ENCODE measurements at places on chromosomes 11 and 22.

DNA sequence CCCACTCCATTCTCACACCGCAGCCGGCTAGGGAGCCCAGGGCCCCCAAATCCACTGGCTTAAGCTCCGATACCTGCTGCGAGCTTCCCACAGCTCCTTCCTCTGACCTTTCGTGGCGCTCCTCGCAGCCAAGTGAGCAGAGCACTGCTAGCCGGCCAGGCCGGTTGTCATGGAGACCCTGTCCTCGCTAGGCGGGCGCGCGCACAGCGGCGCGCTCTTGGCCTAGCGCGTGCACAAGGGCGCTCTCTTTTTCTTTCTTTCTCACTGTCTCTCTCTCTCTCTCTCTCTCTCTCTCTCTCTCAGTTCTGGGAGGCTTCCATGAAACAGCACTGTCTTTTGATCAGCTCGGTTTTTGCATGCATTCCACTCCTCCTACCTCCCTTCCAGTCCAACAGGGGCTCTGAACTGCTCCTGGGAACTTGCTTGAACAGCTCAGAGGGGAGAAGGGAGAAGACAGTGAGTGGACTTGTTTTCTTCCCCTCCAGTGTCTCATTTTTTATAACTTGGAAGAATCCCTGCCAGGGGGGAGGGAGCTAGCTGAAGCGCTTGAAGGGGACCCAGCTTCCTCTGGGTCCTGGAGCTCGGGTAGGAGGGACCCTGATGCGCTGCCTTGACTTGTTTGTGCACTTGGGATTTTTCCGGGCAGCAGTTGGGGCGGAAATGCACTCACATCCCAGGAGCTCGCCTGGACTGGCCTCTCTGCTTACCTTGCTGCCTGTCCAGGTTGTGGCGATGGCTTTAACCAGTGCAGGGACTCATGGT is 100.3 kb upstream of the AKIP1 start:
- DNase-seq: no peak

DNA sequence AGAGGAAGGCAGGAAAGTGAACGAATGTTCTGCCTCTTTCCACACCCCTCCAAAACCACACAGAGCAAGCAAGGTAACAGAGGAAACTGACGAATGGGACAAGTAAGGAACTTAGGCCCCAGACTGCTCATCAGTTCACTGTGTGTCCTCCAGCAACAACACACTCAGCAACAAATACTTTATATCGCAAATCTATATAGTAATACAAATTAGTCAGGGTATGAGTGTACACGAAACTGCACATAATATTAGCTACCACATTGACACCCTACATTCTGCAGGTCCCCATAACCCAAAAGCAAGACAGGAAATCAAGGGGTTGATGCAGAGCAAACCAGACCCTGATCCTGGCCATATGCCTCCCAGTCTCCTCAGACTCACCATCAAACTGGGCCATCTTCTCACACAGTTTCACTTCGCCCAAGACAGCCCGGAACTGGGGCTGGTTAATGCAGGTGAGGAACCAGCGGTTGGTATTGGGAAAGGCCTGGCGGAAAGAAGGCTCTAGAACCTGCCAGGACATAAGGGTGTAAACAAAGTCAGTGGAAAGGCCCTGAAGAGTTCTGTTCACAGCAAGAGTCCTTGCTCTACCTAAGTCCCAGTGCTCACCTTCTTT is 6.6 kb downstream of the EEF1G start:
- DNase-seq: no peak

- no peak for DNase-seq
Observed at GRCh38 chr22:17243524-17243923, 24.3 kb upstream of the ADA2 start.

GRCh38 chr11:128026596-128026995 is 560.8 kb downstream of the ETS1 start:
- no peak for DNase-seq

GRCh38 chr11:11805228-11805627 is 36.5 kb upstream of the USP47 start:
- DNase-seq: no peak

DNA sequence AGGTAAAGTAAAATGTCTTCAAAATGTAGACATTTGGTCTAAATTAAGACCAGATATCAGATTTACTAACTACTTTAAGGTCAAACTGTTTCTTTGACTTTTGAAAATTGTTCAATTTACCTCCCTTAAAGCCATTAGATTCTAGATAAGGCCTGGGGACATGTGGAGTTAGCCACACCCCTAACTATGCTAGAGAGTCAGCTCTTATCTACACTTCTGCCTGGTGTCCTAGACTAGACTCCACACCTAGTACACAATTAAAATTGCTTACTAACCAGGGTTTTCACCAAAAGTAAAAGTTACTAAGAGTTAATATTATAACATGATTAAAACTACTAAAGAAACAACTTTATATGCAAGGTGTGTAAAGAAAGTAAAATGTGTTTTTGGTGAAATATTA is 43.6 kb upstream of the DBX1 start:
- DNase-seq: no peak

DNA sequence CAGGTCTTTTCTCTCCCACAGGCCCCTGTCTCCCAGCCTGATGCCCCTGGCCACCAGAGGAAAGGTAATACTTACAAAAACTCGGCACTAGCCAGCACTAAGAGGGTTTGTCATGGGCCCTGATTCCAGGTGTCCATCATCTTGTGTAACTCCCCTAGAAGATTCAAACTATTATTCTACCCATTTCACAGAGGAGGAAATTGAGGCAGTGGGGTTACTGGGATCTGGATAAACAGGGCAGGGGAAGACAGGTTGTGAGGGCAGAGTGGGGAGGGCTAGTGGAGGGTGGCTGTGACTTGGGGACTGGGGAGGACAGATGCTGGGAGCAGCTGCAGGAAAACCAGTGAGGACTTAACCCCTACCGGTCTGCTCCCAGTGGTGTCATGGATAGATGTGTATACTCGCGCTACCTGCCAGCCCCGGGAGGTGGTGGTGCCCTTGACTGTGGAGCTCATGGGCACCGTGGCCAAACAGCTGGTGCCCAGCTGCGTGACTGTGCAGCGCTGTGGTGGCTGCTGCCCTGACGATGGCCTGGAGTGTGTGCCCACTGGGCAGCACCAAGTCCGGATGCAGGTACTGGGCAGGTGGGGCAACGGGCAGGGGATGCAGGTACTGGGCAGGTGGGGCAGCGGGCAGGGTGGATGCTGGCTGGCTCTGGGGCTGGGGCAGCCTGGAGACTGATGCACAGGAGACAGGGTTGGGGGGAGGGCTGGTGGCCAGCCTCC is 1.2 kb downstream of the VEGFB start:
- DNase-seq: no peak

GRCh38 chr11:116333001-116333535 is 439.7 kb downstream of the BUD13 start:
- no peak for DNase-seq

GRCh38 chr22:38628444-38628843 is 27.7 kb downstream of the FAM227A start:
- DNase-seq: no peak

DNA sequence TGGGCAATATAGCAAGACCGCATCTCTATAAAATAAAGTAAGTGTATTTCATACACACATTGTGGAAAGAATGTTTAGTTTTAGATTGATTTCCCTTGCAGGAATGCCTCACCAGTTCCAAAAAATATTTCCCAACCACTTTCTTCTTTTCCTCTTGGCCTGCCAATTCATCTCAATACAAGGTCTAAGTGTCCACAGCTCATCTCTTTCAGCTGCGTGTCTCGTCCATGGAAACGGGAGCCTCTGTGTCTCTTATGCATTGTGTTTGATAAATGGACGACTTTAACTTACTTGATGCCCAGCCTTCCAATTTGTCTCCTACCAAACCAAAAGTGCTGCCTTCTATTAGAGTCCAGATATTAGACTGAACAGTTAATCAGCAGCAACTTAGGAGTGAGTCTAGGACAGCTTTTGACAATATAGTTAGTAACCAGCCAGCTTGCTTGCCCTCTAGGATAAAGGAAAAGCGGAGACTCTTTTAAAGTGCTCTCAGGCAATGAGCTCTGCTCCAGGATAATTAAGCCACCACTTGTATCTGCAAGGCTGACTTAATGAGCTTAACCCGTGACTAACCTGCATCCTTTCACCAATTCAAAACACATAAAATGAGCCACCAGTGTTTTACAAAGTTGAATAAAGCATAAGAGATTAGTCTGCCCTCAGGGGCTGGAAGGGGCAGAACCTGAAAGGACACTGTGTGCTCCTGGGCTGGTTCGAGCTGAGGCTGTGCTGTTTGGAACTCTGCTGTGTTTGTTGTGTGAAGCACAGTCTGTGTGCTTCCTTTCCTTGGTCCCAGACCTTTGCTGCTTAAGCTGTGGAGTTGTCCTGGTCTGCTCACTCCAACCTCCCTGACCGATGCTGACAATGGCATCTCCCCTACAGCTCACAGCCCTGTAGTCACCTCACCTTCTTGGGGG is 27.5 kb downstream of the FBXO7 start:
- no peak for DNase-seq

DNA sequence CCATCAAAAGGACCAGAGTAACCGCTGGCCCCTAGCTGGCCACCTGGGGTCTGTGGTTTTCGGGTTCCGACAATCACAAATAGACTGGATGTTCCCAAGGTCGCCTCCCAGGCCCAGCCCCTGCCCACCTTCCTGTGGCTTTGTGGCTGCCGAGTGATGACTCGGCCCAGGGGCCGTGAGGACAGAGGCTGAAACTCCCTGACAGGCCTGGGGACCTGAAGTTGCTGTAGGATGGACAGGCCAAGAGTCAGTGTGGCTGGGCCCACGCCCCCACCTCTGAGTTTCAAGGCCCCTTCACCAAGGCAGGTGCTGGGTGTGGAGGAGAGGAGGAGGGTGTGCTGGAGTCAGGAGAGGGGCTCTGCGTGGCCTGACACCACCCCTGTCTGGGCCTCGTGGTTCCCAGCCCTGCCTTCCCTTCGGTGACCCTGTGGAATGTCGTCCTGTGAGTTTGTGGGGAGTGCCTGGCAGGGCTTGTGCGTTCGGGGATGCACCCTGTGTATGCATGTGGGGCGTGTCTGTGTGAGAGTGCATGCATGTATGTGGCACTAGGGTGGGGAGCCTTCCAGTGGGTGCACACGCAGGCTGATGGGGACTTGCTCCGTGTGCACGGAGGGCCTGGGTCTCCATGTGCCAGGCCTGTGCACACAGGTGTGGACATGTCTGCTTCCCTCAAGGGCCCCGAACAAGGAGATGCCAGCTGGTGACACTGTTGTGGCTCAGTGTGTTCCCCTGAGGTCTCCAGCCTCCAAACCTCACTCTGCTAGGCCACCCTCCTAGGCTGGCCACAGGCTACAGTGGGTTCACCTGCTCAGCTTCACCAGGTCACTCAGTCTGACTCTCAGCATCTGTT is 8.4 kb upstream of the MGAT3 start:
- DNase-seq: no peak

DNA sequence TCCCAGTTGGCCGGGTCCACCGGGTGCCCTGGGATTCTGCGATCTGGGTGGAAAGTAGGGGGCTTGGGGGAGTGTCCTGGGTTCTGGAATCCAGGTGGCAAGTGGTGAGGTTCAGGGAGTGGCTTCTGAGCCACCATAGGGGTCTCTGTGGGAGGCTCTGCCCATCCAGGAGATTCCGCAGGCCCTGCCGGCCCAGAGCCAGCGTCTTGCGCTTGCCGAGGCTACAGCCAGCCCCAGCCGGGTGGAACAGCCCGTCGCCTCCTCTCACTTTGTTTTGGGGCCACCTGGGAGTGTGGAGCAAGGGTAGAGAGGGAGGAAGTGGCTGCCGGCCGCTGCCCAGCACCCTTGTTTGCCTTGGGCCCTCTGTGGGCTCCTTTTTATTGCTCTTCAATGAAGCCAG is 60.6 kb upstream of the PPP6R3 start:
- DNase-seq: no peak

DNA sequence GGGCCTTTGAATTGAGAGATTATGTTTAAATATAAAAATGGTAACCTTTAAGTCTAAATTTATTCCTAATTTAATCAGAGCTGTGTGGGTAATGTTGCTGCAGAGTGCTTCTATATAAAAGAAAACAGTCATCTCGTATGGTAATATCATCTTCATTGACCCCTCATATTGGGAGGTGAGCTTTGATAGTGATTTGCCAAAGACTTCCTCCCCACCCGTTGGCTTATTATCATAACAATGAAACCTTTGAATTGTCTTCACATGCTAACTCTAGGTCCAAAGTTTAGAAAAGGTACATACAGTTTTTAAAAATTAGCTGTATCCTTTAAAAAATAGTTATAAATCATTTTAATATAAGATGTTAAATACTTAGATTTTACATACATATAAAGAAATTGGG is 3.7 kb downstream of the EMSY start:
- DNase-seq: no peak

DNA sequence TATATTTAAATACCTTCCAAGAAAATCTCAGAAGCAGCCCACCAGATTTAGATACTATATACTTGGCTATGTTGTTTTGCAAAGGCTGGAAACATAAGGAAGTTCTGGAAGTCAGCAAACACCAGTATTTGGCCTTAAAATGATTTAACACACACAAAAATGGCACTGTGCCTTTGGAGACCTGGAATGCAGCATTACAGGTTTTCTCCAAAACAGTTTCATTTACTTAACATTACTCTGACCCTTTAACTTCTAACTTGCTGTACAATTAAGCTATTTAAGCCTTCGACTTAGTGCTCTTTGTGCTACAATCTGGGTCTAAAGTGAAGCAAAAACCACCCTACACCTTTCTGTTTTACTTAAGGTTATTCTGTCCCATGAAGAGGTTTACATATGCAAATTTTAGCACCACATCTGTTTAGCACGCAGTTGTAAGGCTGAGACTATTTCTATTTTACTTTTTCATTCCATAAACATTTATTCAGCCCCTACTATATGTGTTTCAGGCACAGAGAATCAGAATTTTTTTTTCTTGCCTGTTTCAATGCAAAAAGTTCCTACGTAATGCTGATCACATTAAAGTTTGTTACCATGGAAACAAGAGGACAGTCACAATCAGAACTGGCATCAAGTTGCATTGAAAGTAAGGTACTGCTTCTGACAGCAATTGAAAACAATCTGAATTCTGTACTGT is 70.3 kb downstream of the MAML2 start:
- DNase-seq: no peak

- no peak for DNase-seq
Observed at GRCh38 chr11:60918939-60919265, 4.9 kb downstream of the TMEM109 start.

DNA sequence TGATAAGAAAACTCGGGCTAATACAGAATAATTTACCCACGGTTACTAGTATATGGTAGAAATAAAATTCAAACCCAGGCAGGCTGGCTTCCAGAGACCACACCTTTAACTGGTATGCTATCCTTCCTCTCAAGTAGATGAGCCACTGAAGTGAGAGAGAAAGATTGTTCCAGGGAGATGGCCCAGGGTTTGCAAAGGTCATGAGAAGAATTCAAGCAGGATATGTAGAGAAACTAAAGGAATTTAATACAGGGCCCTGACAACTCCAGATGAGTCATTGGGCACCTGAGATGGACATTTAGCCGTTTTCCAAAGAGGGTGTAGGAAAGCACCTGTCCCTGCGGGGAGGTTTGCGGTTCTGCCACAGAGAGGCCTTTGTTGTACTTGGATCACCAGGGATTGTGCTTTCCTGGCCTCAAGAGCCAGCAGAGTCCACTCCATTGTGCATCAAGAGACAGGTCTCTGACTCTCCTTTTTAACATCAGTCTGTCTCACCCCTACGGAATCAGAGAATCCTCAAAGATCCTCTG is 152.7 kb upstream of the BLID start:
- no peak for DNase-seq

All from stimulated activated CD4-positive, alpha-beta T cell treated with anti-CD3 and anti-CD28 coated beads, Interleukin-12 subunit alpha, Interleukin-12 subunit beta, amount 100 ng/mL, for 4 hours (primary cell).